ENCODE measurements at places on chromosomes 4 and X.
A peak's percentile ranks its signal among the peaks of the same experiment; 100 is the strongest.

DNA sequence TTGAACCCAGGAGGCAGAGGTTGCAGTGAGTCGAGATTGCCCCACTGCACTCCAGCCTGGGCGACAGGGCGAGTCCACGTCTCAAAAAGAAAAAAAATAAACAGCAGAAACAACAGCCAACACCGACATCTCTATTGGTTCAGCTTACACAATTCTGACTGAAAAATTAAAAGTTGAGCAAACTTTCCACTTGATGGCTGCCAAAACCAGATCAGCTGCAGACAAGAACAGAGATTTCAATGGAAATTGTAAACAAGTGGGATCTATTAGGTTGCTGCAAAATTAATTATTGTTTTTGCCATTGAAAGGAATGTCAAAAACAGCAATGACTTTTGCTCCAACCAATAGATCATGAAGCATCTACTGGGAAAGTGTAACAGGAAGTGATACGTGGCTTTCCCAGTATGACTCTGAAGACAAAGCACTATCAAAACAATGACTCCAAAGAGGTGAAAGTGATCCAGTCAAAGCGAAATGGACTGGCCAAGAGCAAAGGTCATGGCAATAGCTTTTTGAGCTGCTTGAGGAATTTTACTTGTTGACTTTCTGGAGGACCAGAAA, 26.3 kb downstream of the UPF3B start:
- DNase-seq, result no peak

GRCh38 chr4:141435446-141436225, 200.7 kb upstream of the IL15 start:
- no peak for DNase-seq

GRCh38 chr4:149791851-149792250, 23.8 kb downstream of the IQCM start:
- DNase-seq, result no peak

DNA sequence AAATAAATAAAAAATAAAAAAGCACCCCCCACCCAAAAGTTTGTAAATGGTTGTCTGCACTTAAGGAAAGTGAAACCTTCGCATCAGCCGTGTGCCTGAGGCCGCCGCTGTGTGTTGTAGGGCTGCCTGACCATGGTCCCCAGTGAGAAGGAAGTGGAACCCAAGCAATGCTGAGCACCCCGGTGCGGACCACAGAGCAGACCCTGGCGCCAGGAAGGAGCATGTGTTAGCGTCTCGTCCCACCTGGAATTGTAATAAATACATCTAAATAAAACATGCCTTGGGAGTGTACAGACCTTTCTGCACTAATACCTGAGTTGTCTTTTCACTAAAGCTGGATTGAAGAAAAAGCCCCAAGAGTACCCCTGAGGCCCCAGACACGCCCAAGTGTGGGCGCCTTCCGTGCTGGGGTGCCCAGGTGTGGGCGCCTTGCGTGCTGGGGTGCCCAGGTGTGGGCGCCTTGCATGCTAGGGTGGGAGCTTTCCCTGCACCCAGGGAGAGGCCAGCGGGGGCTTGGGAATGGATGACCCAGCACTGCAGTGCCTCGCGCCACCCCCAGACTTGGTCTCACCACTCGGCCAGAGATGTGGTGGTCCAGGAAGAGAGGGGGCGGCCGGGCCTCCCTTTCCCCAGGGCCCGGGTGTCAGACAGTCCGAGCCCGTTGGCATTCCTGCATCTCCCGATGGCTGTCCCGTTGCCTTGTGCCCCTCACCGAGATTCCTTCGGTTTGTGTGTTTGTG, 33.7 kb downstream of the HTT-AS start:
- DNase-seq, result no peak

GRCh38 chr4:56575820-56576429, 70.3 kb downstream of the ARL9 start:
- DNase-seq, result no peak

DNA sequence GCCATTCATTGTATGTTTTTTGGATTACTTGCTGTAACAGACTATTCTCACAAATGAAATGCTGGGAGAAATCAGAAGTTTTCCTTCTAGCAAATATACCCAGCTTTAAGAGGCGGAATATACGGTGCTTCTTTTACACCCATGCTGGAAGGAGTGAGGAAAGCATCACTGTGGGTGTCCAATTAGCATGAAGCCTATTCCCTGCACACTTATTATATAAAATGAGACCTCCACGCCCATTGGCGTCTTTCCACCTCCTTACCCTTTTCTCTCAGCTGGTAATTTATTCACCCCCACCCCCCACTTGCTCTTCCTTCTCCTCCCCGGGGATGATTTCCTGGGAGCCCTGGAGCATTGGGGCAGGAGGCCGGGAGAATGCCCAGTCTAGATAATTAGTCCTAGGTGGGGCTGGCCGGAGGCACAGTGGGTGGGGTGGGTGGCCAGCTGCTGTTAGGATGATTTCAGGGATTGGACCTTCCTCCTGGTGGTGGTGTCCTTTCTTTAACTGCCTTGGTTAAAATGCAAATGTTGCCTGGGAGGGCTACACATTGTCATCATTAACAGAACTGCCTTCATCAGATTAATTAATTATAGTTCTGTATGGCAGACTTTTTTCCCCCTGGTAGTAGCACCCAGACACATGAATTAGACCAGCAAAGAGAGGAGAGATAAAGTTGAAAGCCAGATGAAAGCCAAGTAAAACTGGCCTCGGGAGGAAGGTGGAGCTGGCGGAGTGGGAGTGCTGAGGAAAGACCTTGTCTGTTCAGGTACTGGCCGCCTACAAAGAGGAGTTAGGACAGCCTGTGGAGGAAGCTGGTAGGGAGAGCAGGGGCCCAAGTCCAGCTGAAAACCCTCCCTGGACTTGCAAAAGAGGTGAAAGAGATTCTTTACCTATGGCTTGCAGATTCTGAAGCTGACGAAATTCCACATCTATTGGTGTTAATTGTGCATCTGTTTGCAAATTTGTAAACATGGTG, 11.4 kb downstream of the SHROOM2 start:
- DNase-seq, result no peak

GRCh38 chrX:291411-291901, 10.3 kb downstream of the PLCXD1 start:
- DNase-seq, result peak; percentile 43

DNA sequence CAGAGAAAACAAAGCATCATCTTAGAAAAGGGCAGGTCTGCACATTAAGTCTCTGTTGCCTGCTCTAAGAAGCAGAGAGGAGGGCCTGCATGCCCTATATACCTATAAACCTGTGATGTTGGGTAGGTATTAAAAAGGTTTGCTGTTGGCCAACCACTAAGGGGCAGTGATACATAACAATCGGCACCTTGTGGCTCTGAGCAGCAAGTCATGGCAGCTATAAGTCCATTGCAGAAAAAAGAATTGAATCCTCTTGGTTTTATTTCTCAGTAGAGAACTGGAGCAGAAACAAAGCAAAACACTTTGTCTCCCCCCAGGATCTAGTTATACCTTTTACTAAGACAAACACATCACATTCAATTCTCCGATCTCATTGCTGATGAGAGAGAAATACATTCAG, 1364.4 kb downstream of the STIM2 start:
- no peak for DNase-seq

Data from breast epithelium (tissue), 4 donors.